NCI-H774 (cell line): ENCODE measurements at places on chromosomes 5 and 9.

- DNase-seq, result no peak
Observed at GRCh38 chr9:114913656-114914055, 16.7 kb downstream of the TNFSF8 start.

- no peak for DNase-seq
Observed at GRCh38 chr9:32264170-32264864, 120.1 kb upstream of the ACO1 start.

DNA sequence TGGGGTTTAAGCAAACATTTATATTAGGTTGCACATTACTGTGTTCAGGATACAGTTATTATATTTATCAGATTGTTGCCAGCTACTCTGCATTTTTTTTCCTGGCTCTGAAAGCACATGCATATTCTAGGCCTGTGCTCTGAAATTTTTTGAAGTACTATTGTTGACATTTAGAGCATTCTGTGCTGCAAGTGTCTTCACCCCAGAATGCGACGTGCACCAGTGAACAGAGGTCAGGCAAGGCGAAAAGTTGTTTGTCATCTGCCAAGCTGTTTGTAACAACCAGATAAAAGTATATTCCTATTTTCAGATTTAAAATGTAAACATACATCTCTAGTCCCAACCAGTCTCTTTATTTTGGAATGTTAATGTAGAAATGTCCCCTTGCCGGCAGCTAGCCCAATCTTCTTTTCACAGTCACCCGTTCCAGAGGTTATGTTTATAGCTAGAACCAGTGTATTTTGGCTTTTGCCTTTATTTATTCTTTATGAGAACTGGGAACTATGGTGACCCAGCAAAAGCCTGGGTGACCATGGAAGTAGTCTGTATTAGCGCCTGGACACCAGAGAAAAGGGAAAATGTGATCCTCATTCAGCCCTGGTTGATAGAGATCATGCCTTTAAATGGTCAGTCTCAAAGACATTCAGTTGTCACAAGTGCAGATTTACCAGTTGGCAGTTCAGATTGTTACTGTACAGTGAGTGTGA is 84.6 kb downstream of the NDUFAF2 start:
- DNase-seq, result no peak

GRCh38 chr5:9733486-9733885 is 103.3 kb upstream of the TAS2R1 start:
- no peak for DNase-seq

DNA sequence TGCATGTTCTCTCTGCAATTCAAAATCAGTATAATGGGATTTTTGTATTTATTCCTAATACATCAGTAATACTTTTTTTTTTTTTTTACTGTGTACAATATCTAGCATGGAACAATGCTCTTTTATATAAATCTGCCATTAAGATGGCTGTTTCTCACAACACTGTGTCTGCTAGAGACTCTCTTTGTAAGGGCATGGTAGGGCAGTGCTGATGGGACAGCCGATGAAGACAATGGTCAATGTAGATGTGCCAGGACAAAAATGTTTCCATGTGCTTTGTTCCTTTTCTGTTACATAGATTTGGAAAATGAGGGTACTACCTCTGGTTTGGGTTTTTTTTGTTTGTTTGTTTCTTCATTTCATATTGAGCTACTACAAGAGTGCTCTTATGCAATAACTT is 95.3 kb upstream of the ITGA2 start:
- no peak for DNase-seq

GRCh38 chr5:126523818-126524510 is 71.1 kb downstream of the ALDH7A1 start:
- DNase-seq, result no peak

DNA sequence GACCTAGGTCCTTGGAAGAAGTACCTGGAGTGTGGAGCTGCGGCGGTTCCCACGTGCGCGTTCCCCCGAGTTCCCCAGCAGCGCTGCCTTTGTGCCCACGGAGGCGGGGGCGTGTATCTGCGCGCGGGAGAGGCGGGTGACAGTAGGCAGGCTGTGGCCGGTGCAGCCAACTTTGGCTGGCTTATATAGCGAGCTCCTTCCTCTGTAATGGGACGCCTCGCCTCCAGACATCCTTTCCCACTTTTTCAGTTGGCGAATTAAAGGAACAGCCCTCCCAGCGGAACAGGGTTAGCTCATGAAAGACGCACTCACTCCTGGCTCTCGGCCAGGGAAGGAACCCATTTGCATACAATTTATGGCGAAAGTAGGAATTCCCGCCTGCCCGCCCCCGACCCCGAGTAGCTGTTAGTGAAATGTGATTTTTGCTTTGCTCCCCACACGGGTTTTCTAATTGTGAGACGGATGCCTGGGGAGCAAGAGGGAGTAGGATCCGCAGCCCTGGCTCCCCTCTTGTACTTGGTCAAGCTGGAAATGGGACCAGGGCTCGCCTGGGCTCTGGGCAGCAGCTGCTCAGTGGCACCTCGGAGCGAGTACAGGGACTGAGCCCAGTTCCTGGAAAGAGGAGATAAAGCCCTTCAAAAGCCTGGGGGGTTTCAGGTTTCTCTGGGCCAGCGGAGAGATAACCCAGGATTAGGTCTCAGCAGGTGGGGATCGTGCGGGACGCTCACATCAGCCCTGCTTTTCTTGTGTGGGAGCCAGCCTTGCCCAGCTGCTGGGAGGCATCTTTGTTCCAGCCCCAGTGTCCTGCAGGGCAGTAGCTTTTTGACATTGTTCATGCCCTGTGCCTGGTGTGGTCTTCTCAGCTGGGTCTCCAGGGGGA is at the start of gene TNC:
TSS of gene TNC (minus strand) at position 159 of the 880 bp plus-strand sequence. CDS start 27,139 bp downstream, outside the sequence.
- DNase-seq, result peak; percentile 32

DNA sequence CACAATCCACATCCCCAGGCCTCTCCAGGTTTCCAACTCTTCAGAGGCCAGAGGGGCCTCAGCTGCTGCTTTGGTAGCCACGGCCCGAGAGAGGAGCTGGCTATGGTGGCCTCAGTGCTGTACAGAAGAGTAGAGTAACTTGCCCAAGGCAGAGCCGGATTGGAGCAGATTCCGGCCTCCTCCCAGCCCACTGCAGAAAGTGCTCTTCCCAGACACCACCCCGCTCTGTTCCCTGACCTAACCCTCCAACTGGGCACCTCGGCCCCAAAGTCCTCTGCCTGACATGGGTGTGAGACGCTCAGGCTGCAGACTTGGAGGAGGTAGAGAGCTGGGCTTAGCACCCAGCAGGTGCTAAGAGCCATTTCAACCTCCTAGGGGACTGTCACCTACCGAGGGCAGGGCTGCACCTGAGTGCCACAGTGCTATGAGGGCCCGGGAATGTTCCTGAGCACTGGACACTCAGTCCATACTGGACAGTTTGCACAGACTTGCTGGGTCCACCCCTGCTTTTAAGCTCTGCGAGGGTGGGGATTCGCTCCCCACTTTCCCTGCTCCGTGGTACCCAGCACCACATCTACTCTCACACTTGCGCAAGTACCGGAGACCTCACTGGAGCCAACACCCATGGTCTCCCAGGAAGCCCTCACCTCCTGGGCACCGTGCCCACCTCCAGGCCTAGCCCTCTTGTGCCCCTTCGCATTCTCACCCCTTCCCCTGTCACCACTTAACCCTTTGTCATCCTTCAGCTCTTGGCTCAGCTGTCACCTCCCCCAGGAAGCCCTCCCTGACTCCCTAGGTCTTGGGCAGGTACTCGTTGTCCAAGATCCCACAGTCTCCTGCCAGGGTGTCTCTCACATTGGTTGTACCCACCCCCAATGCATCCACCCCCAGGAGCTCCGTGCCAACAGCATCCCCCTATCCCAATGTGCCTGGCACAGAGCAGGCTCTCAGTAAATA is 49.8 kb downstream of the DBH start:
- DNase-seq, result no peak

DNA sequence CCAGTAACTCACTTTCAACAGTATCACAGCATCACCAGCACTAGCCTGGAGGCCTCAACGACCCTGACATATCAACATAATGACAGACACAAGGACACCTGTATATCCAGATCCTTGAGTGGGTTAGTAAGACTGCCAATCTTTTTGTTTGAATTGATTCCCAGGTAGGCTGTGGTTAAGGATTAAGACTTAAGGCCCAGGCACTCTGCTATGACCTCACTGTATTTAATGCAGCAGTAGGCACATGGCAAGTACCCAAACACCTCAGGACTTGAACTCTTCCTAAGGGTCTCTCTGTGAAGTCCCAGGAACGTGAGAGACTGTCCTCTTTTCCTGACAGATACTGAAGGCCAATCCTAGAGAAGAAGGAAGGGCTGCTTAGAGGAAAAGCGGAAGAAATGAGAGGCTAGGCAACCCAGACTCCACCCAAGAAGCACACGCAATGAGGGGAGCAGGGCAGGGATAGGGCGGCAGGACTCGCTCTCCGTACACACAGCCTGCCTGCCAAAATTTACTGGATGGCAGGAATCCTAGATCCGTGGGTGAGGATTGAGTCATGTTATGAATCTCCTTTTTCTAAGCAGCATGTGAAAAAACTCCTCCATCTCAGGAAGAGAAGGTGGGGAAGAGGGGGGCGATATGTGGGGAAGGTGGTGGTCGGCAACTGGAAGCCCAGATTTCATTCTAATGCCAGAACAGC is 93.4 kb downstream of the SIL1 start:
- DNase-seq, result no peak

DNA sequence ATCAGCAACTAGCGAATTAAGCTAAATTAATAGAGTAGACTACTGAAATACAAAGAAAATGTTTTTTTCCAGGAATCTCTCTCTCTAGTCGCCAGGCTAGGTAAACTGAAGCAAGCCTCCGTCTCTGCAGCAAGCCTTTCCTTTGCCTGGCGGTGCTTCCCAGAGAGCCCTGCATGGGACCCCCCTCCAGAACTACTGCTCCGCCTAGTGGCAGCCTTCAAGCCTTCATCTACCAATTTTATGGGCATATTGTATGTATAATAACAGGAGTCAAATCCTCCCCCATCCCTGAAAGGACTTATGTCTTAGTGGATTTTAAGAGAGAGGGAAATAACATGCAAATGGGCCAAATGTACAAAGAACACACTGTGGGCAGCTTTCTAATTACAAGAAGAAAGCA is 241.9 kb downstream of the SAXO1 start:
- DNase-seq, result no peak

GRCh38 chr5:58099257-58099656 is 360.6 kb downstream of the PLK2 start:
- no peak for DNase-seq

DNA sequence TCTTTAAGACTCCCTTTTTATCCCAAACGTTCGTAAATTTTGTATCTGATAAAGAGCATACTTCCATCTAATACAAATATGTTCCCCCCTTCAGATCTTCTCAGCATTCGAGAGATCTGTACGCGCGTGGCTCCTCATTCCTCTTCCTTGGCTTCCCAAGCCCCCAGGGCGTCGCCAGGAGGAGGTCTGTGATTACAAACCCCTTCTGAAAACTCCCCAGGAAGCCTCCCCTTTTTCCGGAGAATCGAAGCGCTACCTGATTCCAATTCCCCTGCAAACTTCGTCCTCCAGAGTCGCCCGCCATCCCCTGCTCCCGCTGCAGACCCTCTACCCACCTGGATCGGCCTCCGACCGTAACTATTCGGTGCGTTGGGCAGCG is 19.9 kb downstream of the CDKN2A start:
- DNase-seq, result peak; percentile 65

DNA sequence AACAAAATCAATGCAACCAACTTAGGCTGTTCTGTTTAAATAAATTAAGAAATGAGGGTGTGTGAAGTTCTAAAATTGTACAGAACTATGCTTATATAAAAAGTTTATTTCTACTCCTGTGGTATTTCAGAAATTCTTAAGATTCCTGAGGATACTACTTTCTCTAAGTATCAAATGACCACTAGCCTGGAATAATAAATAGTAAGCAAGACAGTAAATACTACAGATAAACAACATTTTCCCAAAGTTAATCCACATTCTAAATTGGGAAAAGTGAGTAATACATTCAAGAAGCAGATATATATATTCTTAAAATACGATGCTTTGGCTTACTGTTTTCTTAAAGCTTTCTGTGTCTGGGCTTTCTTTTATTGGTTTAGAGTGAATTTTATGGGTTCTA is 29.5 kb downstream of the CCNH start:
- DNase-seq, result no peak

- no peak for DNase-seq
Observed at GRCh38 chr9:27292659-27293405, 4.1 kb downstream of the EQTN start.

DNA sequence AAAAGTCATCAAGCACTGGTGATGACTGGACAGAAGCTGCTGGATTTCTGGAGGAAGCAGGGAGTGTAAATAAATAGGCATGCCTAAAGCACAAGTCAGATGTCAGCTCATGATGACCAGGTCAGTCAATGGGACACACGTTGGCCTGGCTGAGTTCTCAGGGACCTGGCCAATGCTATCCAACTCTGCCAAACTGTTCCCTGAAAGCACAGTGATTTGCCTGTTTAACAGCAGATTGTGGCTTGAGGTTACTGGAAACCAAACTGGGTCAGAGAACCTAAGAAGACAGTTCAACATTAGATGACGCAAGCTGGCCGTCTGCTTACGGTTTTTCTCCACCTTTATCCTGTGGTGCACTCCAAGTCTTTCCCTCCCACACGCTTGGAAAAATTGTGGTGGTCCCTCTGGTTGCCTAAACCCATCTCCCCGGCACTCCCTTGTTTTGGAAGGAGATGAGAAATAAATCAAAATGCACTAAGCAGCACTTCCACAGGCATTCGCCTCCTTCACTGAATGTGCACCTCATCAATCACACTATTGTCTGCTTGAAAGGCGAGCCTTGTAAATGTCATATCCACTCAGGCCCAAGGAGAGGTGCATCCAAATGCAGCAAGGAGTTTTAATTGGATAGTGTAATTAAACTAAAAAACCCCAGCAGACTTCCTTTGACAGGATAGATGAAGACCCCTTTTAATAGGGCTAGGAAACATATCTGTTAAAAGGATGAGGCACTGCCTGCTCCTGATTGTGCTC is 199.4 kb downstream of the GAPVD1 start:
- no peak for DNase-seq

DNA sequence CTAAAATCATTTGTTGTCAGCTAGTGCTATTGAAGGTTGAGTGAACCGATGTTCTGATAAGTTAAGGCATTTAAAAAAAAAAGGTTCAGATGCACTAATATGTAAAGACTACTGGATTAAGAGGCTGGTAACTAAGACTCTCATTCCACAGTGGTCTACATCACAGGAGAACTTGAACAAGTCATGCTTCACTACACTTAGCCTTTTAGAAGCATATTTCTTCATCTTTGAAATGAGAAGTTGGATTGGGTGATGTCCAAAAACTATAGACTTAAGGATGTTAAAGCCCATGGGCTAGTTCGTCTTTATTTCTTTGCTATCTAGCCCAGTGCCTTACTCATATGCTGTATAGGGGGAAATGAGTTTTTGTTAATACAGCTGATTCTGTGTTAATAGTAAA is 107.2 kb downstream of the NDUFS4 start:
- DNase-seq, result no peak
